ENCODE measurements at places on chromosomes 7 and 10. TPM values are rescaled to one million over a fixed set of nuclear protein-coding genes. Genes with fewer than 3 reads are reported as not detected.

The C10orf62 gene
- not detected for total RNA-seq

The CYP2C8 gene
- 0.21 TPM for total RNA-seq

The GDF10 gene
- 1.0 TPM for total RNA-seq

The PHKG1 gene
- total RNA-seq: 1.3 TPM

The ANKRD61 gene
- total RNA-seq: not detected

The ZNF239 gene
- total RNA-seq: 0.90 TPM

The PIP gene
- not detected for total RNA-seq

The AMZ1 gene
- total RNA-seq: not detected

The RALA gene
- total RNA-seq: 29.1 TPM

The OR13A1 gene
- total RNA-seq: not detected

The CDK13 gene
- total RNA-seq: 35.6 TPM

The ASB13 gene
- 9.0 TPM for total RNA-seq

The CRHR2 gene
- not detected for total RNA-seq

The HYAL4 gene
- total RNA-seq: not detected

The METTL27 gene
- 0.21 TPM for total RNA-seq

The PRPS1L1 gene
- total RNA-seq: not detected

The JCAD gene
- 0.02 TPM for total RNA-seq

The MCU gene
- 17.7 TPM for total RNA-seq

The TMEM196 gene
- not detected for total RNA-seq

The ATG9B gene
- 7.7 TPM for total RNA-seq

The SFTPA1 gene
- total RNA-seq: not detected

The STEAP4 gene
- not detected for total RNA-seq

The PBLD gene
- total RNA-seq: 0.84 TPM

The KNDC1 gene
- total RNA-seq: 0.25 TPM

The ACSM6 gene
- not detected for total RNA-seq

All from activated CD8-positive, alpha-beta memory T cell treated with anti-CD3 and anti-CD28 coated beads for 36 hours (primary cell).